Aortic smooth muscle cell (primary cell): ENCODE measurements at places on chromosomes 6 and 20. TPM values are rescaled to one million over a fixed set of nuclear protein-coding genes. Genes with fewer than 3 reads are reported as not detected.

The SPATS1 gene
- not detected in 2 replicates for total RNA-seq

The TMEM244 gene
- total RNA-seq = not detected in 2 replicates

The TTK gene
- total RNA-seq = 11.7 and 16.9 TPM in 2 replicates

The XKR7 gene
- not detected in 2 replicates for total RNA-seq

The COL21A1 gene
- total RNA-seq = 9.5 and 28.5 TPM in 2 replicates

The HLA-DOA gene
- not detected in 2 replicates for total RNA-seq

The RCAN2 gene
- total RNA-seq = 4.2 and 10.4 TPM in 2 replicates

The JPH2 gene
- total RNA-seq = 0.13 and 0.37 TPM in 2 replicates

The HLA-DRA gene
- total RNA-seq = 0.53 TPM in 1 of 2 replicates, not detected in the other

The ACTL10 gene
- total RNA-seq = 2.1 and 2.6 TPM in 2 replicates

The PRSS16 gene
- total RNA-seq = not detected in 2 replicates

The CNBD2 gene
- 1.8 and 3.0 TPM in 2 replicates for total RNA-seq

The PPP1R14C gene
- 11.3 and 22.9 TPM in 2 replicates for total RNA-seq

The IRF4 gene
- under 0.01 TPM in 1 of 2 replicates, not detected in the other for total RNA-seq

The EMILIN3 gene
- total RNA-seq = not detected in 2 replicates

The SLCO4A1 gene
- 0.25 and 0.53 TPM in 2 replicates for total RNA-seq

The FKBP5 gene
- 3.6 and 4.9 TPM in 2 replicates for total RNA-seq

The RAET1L gene
- not detected in 2 replicates for total RNA-seq

The TLDC2 gene
- 0.13 and 0.19 TPM in 2 replicates for total RNA-seq

The PI3 gene
- not detected in 2 replicates for total RNA-seq

The CRISP2 gene
- not detected in 2 replicates for total RNA-seq

The FGD2 gene
- total RNA-seq = not detected in 2 replicates

The FAXC gene
- total RNA-seq = under 0.01 and 0.25 TPM in 2 replicates

The ZSCAN16 gene
- 3.5 and 4.1 TPM in 2 replicates for total RNA-seq
